RKO (cell line): ENCODE measurements at places on chromosomes 4 and X.

DNA sequence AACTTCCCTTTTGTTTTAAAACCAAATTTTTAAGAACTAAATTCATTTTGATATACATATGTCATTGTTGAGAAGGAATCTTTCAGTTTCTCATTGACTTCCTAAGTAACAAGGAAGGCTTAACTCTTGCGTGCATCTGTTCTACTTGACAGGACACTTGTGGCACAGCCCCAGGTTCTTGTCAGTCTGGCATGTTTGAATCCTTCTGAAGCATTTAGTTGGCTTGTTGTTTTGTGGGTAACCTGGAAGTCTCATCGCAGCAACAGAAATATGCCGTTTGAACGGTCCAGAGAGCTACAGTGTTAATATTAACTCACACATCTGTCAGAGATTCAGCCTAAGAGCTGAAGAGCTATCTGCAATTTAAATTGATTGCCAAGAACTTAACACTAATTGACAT lies 76.0 kb downstream of the GLRA3 start:
- no peak for DNase-seq

- no peak for DNase-seq
Observed at GRCh38 chrX:151393514-151393913, 3.5 kb upstream of the VMA21 start.

- DNase-seq, result no peak
Observed at GRCh38 chr4:2878346-2878745, 34.7 kb downstream of the ADD1 start.

- DNase-seq, result peak; percentile 94
Observed at GRCh38 chr4:183438458-183439113, 5.8 kb upstream of the CDKN2AIP start.
